ENCODE measurements at places on chromosomes 2 and 18.

GRCh38 chr2:128734521-128735295 is 416.0 kb upstream of the HS6ST1 start:
- DNase-seq, result no peak

- peak; percentile 72 for DNase-seq
These were observed 929.2 kb upstream of the SOX11 start for GRCh38 chr2:4762951-4763376.

- no peak for DNase-seq
These were observed 188.6 kb downstream of the SH3RF3 start for GRCh38 chr2:109317471-109318095.

DNA sequence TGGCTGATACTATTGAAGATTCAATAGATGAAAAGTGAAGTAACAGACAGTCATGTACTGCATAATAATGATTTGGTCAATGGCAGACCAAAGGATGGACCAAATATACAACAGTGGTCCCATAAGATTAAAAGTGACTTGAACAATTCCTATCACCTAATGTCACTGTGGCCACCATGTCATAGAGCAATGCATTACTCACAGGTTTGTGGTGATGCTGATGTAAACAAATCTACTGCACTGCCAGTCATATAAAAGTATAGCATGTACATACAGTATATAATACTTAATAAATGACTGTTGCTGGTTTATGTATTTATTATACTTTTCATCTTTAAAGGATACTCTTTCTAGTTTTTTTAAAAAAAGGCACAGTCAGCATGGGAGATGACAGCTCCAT is 99.9 kb downstream of the USP34 start:
- DNase-seq, result no peak

- no peak for DNase-seq
These were observed 280.9 kb upstream of the RAB6C start for GRCh38 chr2:129698593-129698992.

- no peak for DNase-seq
These were observed 590.2 kb downstream of the EPHA4 start for GRCh38 chr2:220981926-220982325.

DNA sequence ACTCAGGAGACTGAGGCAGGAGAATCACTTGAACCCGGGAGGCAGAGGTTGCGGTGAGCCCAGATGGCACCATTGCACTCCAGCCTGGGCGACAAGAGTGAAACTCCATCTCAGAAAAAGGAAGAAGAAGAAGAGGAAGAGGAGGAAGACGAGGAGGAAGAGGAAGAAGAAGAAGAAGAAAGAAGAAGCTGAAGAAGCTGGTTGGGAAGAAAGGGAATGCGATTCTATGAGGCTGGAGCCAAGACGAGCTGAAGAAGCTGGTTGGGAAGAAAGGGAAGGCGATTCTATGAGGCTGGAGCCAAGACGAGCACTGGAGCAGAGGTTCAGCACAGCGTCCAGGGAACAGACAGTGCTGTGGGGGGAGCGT is 30.3 kb upstream of the TAF1B start:
- DNase-seq, result no peak

GRCh38 chr2:176744146-176744545 is 468.4 kb upstream of the HNRNPA3 start:
- DNase-seq, result no peak

DNA sequence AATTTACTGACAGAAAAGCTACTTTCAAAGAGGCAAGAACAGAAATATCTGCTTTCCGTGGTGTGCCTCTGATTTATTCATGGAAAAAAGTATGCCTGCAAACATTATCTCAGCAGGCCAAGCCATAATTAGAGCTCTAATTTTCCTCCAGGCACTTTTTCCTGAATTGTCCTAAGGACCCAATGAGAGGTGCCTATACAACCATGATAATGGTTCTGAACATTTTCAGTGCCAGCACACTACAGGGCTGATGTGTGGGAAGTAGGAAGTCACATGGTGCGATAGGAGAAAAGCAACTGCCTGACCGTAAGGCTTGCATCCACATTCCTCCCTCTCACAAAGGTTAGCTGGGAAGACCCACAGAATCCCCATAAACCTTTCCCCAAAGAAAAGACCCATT is 45.9 kb upstream of the EGR4 start:
- DNase-seq, result no peak

- DNase-seq, result no peak
These were observed 63.2 kb downstream of the SCG2 start for GRCh38 chr2:223538920-223539440.

- no peak for DNase-seq
These were observed 92.2 kb downstream of the CAPN13 start for GRCh38 chr2:30714811-30715709.

DNA sequence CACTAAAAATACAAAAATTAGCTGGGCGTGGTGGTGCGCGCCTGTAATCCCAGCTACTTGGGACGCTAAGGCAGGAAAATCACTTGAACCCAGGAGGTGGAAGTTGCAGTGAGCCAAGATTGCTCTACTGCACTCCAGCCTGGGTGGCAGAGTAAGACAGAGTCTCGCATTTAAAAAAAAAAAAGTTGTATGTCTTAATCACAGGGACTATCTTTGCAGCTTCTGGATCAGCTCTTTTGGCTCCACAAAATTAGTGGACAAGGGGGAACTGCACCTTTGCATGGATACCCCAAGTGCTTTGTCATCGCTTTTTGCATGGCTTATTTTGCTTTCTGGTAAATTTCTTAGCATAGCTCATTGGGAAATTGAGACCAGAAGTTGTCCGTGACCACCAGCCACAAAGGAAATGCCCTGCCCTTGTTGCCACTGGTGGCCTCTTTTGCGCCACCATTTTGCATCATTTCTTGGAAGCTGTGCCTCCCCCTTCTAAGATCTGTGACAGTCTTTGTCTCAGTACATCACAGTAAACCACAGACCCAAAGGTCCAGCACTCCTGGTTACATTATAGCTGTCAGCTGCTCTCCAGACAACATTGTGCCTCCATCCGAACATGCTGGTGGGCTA is 43.9 kb upstream of the PCBP1 start:
- DNase-seq, result no peak

GRCh38 chr18:63963615-63964256 is 6.1 kb upstream of the SERPINB8 start:
- DNase-seq, result peak; percentile 36

- DNase-seq, result no peak
These were observed 28.1 kb downstream of the PIK3C3 start for GRCh38 chr18:41982942-41983660.

DNA sequence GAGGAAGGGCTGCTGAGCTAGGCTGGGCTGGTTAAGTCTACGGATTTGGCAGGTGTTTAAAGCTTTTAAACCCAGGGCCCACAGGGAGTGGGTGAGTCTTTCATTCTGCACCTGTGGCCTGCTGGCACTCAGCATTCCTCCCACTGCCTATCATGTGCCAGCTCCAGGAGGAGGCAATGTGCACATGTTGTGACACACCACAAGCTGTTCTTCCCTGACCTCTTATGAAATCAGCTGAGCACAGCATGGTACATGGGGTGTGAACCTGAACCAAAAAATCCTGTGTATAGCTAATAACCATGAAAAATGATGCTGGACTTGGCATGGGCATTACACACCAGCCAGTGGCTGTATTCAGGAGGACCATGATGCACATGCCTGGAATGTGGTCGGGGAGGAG is 297.9 kb upstream of the MMADHC start:
- no peak for DNase-seq

DNA sequence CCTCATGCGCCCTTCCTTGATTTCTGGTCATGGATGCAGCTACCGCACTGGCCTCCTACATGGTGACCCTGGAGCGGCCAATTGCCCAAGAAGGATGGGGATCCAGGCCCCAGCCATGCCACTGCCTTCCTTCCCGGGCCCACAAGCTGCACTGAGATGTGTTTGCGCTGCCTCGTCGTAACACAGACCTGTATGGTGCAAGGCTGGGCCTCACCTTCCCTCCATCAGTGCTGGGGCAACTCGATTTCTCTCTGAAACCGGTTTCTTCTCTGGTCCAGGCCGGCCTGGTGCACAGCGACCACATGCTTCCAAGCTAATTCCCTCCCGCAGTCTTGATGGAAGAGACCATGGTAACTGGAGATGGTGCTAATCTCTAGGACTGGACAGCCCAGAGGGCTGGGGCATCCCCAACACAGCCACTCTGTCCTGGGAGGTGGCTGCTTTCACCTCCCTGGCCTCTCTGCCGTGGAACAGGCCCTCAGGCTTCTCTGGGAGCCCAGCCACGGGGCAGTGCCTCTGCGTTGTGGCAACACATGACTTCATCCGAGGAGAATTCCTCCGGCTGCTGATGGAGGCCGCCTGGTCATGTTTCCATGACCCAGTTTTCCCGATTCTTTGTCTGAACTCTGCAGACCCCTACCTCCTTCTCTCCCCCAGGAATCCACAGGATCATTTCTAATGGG is 184.2 kb downstream of the GLI2 start:
- no peak for DNase-seq

GRCh38 chr2:112166806-112167499 is 28.8 kb downstream of the FBLN7 start:
- DNase-seq, result no peak

DNA sequence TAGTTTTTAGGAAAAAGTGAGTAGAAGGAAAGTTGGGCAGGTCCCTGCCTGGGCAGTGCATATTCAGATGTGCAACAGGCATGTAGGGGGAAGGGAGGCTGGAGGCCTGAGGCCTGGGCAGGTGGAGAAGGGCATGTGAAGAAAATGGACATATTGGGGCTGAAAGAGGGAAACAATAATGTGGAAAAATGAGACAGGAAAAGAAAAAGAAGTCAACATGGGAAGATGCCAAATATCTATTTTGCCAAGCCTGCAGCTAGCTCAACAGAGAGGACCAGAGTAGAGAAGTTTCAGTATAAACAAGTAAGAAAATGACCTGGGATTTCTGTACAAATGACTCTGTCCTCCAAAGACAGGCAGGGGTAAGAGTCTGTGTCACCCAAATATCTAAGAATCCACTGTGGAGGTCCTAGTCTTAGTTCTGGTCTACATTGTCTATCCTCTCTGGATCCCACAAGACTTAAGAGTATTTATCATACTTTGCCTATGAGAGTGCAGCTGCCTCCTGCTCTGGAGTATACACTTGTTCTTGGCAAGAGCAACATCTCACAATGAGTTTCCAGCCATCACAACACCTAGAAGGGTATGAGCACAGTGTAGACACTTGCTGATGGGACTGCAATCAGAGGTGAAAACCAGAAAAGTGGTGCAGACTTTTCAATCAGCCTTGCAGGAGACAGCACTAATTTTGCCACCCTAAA is 80.2 kb downstream of the CLHC1 start:
- no peak for DNase-seq

DNA sequence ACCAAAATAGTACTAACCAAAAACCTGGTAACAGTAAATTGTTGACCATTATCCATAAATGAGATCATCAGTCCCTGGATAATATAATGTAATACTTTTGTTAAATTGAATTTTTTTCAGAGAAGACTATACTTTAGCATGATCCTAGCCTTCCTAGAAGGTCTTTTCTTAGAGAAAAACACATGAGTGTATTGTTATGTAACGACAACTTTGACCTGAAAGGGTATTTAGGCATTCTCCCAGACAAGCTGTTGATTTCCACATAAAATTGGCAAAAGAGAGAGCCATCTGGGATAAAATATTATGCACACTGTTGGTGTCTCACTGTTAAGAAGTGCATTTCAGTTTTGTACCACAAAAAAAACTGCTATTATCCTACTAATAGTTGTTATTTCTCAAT is 120.0 kb upstream of the MAPRE2 start:
- no peak for DNase-seq

DNA sequence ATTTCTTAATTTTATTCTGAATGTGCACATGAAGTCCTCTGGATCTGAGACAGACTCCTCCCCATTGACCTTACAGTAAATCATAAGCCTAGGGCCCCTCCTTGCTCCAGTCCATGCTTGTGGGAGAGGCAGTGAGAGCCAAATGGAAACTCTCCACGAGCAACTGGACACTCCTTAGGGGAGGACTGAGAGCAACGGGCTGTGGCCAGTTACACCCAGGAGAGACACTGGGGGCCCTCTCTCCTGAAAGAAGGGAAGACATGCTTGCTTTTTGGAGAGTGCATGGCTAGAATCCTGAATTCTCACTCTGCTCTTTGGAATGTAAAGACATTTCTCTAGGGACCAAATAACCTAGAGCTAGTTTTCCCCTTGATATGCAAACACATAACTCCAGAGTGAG is 49.0 kb upstream of the BIN1 start:
- DNase-seq, result no peak

GRCh38 chr18:4181882-4182568 is 273.1 kb downstream of the DLGAP1 start:
- DNase-seq, result no peak

- no peak for DNase-seq
These were observed 106.8 kb downstream of the PARD3B start for GRCh38 chr2:204652063-204652462.

- DNase-seq, result no peak
These were observed 57.6 kb upstream of the CDKL4 start for GRCh38 chr2:39301352-39301751.

DNA sequence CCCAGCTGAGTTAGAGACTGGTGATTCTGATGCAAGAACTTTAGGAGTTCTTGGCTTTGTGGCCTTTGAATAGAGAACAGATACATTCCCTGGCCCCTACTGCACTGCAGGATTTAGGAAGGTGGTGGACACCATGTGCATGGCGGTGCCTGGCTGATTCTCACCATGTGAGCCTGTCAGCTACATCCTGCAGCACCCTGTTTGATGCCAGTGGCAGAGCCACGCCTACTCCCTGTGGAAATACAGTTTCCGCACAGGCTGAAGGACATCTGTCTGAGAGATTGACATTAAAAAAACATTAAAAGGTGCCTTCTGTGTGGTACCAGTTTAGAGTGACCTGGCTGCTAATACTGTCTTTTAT is 50.0 kb downstream of the KCNE4 start:
- DNase-seq, result no peak

GRCh38 chr2:197128897-197129296 is 181.7 kb downstream of the ANKRD44 start:
- no peak for DNase-seq

DNA sequence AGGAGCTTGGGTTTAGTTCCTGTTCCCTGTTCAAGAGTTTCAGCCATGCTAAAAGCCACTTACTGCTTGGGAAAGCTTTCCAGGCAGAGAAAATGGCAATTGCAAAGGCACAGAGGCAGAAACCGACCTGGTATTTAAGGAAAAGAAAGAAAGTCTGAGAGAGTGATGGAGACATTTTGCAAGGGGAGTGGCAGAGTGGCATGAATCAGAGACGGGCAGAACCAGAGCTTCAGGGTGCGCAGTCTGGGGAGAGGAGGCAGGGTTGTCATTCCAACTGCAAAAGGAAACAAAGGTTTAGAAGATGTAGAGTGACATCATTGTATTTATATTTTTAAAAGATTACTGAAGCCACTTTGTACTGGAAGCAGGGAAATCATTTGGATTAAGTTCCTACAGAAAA is 14.9 kb upstream of the GNAL start:
- no peak for DNase-seq

DNA sequence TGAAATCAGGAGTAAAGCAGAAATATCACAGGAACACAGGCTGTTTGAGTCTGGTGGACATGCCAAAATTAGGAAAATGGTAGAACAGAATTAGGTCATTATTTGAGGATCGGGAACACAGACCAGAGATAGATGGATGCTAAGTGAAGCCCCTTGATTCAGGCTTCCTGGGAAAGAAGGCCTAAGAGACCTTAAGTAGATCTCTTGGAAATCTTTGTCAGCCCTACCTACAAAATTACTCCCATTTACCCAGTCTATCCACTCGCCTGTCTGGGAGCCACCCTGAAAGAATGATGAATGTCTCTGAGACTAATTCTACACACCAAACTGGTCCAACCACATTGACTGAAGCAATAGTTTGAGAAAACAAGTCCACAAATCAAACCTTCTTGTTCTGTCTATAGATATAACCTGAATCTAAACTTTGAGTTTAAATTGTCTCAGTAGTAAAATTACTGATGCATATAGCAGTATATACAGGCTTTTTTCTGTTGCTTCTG is 36.6 kb upstream of the TANK start:
- no peak for DNase-seq
